ENCODE measurements at places on chromosomes 5 and 9. TPM values are rescaled to one million over a fixed set of nuclear protein-coding genes. Genes with fewer than 3 reads are reported as not detected.

The PPP2R2B gene
- 0.27 TPM for polyA plus RNA-seq

The IL5 gene
- polyA plus RNA-seq: 0.44 TPM

The SLC36A1 gene
- polyA plus RNA-seq: 3.7 TPM

The ANKS6 gene
- polyA plus RNA-seq: 19.7 TPM

The TEX48 gene
- not detected for polyA plus RNA-seq

The IL31RA gene
- polyA plus RNA-seq: 0.12 TPM

The ANKRD31 gene
- polyA plus RNA-seq: 0.34 TPM

- DNase-seq: no peak
These were observed 47.9 kb downstream of the STK10 start for GRCh38 chr5:172140120-172140519.

GRCh38 chr5:120882038-120882775, 418.1 kb downstream of the PRR16 start:
- DNase-seq: no peak

DNA sequence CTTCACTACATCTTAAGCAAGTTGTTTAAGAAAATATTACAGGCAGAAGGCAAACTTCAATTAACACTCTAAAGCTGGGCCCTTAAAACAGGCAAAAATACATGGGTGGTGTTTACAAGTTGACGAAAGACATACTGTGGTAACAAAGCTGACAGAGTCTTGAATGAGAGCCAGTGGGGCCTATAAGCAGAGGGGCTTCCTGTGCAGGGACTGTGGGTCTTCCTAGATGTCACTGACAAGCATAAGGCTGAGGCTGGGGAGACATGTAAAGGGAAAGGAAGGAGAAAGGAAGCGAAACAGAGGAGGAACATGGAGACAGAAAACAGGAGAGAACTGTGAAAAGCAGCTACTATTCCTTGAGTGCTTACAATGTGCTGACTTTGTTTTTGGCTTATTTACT, 308.0 kb upstream of the RPS23 start:
- peak; percentile 90 for DNase-seq

DNA sequence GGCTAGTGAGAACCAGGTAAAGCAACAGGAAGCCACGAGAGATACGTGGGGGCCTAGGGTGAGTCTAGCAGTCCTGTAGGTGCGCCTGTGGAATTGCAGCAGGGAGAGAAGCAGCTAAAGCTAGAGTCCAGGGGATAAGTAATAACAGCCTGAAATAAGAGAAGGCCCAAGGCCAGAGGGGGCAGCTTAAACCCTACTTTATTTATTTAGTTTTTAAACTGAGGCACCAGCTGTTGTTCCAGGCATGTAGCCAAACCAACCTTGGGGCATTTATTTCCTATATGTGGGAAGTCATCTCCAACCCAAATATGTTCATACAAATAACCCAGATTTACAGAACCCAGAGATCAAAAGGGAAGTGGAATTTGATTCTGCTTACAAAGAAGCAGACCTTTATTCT, 93.5 kb downstream of the GLDC start:
- no peak for DNase-seq

DNA sequence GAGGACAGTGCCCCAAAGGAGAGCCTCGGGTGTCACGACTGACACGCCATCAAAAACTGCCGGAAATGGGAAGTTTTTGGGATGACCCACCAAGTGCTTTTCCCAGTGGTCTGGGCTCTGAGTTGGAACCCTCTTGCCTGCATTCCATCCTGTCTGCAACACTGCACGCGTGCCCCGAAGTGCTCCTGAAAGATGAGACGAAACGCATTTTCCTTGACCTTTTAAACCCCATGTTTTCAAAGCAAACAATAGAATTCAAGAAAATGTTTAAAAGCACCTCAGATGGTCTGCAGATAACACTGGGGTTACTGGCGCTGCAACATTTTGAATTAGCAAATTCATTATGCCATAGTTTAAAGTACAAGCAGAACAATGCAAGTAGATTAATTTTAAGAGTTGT, 92.9 kb downstream of the ANKRD18A start:
- no peak for DNase-seq

- DNase-seq: no peak
These were observed 203.1 kb upstream of the EFNA5 start for GRCh38 chr5:107873877-107874276.

DNA sequence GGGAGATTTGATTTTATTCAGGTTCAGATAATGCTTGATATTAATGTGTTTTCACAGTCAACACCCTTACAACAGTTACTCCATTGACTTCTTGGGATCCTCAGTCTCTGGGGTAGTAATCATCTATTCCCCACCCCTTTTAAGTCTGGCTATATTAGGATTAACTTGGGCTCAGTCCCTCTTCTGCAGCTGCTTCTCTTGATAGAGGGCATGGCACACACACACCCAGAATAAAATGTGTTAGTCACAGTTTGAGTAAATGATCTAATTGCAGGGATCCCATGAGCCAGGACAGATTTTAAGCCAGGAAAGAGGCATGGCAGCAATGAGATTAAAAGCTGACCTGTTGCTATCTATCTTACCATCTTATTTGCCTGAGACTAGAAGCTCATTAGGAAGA, 53.7 kb upstream of the VLDLR start:
- DNase-seq: no peak

DNA sequence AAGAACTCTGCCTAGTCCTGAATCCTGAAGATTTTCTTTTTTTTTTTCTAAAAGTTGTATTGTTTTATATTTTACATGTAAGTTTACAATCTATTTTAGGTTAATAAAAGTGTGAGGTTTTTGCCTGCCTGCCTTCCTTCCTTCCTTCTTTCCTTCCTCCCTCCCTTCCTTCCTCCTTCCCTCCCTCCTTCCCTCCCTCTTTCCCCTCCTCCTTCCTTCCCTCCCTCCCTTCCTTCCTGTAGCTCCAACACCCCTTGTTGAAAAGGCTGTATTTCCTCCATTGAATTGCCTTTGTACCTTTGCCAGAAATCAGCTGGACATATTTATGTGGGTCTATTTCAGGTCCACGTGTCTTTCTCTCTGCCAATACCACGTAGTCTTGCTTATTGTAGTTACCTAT, 46.6 kb downstream of the CACNA1B start:
- no peak for DNase-seq

- no peak for DNase-seq
These were observed 39.6 kb downstream of the POC5 start for GRCh38 chr5:75677607-75678006.

DNA sequence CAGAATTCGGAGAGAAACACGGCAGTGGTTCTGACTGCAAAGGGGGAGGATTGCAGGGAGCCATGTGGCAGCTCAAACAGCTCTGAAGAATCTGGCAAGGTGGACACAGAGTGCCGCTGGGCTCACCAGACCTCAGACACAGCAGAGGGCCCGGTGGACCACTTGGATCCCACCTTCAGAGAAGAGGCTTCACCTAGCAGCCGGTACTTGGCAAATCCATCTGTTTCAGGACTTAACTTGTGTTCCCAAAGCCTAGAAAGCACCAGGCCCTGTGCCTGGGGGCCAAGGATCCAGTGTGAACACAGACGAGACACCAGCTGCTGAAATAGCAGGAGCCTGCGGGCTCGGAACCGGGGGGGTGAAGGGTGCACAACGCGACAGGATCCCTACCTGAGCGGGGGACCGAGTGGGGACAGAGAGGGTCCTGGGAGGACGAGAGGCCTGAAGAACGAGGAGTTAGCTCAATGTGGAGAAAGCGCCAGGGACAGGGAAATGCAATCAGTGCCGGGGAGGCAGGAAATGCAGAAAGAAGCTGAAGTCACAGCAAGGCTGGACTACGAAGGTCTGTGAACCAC, 44.6 kb downstream of the BTNL9 start:
- DNase-seq: no peak

All from right lung (tissue), 10 donors.